SW480 (cell line): ENCODE measurements at places on chromosomes 3 and 15.

GRCh38 chr3:110902453-110903085 lies 169.0 kb upstream of the NECTIN3 start:
- DNase-seq = no peak

GRCh38 chr3:124248471-124249028 lies 256.6 kb upstream of the ROPN1 start:
- DNase-seq = no peak

- no peak for DNase-seq
Measured at GRCh38 chr15:51044037-51044727, 50.5 kb downstream of the TNFAIP8L3 start.

DNA sequence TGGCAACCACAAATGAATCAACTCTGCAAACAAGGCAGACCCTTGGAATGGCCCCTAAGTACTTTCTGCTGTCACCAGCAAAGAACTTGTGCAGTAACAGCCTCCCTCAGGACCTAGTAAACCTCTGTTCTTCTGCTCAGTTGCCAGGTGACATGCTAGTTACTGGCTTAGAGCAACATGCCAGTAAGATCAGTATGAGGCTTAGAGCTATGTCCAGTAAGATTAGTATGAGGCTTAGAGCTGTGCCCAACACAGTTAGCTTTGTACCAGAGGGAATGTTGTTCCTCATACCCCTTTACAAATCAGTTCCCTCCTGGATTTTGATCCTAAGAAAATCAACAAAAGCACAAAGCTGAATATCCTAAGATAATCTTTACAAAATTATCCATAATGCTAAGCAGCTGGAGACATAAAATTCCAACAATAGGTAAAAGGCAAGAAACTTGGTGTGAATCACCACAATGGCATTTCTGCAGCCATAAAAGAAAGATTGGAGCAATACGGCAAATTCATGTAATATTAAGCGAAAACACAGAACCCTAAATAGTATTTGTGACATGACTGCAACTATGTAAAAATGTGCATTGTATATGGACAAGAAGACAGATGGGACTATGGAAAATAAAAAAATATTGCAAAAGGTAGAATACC lies 107.3 kb upstream of the LPP start:
- DNase-seq = no peak

- no peak for DNase-seq
Measured at GRCh38 chr15:31148297-31149087, 47.0 kb upstream of the TRPM1 start.

DNA sequence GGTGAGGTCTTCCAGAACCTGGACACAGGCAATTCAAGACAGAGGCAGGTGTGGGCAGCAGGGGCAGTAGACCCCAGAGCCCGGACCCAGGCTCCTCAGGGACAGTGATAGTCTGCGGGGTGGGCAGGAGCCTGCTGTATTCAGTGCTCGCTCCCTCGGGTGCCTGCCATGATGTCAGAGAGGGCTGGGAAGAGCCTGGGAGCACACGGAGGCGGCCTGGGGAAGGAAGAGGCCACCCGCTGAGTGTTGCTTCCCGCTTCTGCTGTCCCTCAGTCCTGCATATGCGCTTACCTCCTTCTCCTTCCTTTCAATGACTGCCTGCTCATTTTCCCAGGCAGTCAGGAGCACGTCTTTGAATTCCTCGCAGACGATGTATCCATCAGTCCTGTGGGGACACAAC lies 22.8 kb downstream of the TMEM43 start:
- DNase-seq = no peak

DNA sequence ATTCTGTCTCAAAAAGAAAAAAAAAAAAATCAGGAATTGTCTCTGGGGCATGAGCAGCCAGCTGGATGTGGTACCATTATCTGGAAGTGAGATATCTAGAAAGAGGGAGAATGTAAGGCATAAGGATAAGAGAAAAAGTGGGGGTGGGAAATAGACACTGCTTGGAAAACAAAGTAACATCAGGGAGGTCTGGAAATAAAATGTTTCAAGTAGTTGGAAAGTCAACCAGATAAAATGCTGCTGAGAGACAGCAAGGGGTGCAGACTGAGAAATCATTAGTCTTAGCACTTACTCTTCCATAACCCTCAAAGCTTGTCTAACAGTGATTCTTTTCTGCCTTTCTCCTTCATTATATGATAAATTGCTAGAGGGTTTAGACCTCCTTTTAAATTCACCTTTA lies 159.7 kb upstream of the TBL1XR1 start:
- no peak for DNase-seq

- DNase-seq = no peak
Measured at GRCh38 chr3:23330568-23330967, 127.4 kb downstream of the UBE2E2 start.

- peak; percentile 18 for DNase-seq
Measured at GRCh38 chr3:129934234-129935123, 40.0 kb upstream of the TRH start.

- DNase-seq = no peak
Measured at GRCh38 chr15:92402751-92403150, 9.1 kb downstream of the ST8SIA2 start.

DNA sequence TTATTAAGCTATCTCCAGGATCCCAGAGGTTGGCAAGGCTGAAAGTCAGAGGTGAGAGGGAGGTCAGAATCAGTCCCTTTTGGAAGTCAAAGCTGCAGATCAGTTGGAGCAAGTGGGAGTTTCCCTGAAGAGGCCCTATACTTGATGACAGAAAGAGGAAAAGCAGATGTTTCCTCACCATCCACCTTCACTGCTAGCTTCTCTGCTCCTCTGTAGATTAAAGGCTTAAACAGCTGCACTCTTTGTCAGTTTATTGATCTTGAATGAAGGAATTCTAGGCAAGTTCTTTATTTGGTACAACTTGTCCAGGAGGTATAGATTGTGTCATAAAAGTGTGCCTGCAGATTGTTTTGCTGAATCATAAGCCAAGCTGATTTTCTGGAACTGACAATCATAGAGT lies 408.2 kb upstream of the TGFBR2 start:
- DNase-seq = no peak

- no peak for DNase-seq
Measured at GRCh38 chr3:187139126-187139894, at the start of gene RPL39L. TSS of gene RPL39L (minus strand) at chr3:187139496. CDS start at chr3:187121300, 18,196 bp downstream.

- peak; percentile 56 for DNase-seq
Measured at GRCh38 chr3:143885780-143886427, 37.6 kb upstream of the SLC9A9 start.

DNA sequence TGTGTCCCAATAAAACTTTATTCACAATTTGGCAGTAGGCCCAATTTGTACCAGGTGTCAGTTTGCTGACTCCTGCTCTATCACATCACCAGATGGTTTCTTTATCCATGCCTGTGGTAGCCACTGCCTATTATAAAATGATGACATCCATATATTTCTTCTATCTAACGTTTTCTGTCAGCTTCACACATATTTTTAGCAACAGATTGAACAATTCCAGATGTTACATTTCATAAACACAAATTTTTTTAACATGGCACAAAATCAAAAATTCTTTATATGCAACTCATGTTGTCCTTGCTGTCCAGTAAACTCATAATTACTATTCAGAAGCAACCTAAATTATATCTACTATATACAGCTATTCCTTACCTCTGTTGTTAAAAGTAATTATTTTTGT lies 1371.6 kb downstream of the NSUN3 start:
- no peak for DNase-seq

- DNase-seq = peak; percentile 51
Measured at GRCh38 chr3:142028243-142028777, 121.0 kb downstream of the TFDP2 start.

- DNase-seq = no peak
Measured at GRCh38 chr3:41726891-41727290, 235.0 kb downstream of the ULK4 start.

GRCh38 chr3:58274027-58274614 lies 31.9 kb upstream of the RPP14 start:
- no peak for DNase-seq

DNA sequence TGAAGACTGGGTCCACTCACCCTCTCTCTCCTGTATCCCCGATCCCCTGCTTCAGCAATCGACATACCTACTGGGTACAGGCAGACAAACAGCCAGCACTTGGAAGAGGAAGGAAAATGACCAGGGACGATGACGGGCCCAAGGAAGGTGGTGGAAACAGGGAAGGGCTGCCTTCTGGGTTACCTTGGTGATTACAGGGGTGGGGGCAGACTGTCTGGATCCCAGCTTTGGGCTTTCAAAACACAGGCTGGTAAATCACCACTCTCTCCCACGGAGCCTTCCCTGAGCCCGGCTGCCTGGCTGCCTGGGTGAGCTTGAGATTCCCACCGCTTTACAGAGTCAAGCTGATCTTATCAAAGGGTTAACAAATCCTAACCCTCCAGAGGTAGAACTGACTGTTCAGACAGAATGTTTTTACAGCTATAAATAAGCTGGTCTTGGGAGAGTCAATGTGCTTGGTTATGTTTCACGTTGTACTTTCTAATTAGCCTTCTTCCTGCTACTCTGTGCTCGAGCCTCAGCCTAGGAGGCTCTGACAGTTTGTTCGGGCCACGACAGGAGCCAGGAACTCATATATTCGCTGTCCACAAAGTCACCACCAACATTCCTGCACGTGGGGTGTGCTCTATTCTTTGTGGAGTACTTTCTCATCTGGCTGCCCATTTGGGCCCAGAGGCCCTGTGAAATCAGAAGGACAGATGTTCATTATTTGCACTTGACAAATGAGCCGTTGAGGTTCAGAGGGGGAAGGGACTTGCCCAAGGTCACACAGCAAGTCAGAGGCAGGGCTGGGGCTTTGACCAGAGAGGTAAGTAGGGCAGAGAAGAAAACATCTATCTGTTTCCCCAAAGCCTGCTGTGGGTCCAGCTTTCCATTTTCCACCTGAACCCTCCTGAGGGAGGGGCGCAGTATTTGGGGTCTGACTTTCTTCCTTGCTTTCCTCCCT lies 63.5 kb downstream of the FEM1B start:
- no peak for DNase-seq
